Naive thymus-derived CD4-positive, alpha-beta T cell (primary cell): ENCODE measurements at places on chromosomes 16 and 17.
A peak's percentile ranks its signal among the peaks of the same experiment; 100 is the strongest.

DNA sequence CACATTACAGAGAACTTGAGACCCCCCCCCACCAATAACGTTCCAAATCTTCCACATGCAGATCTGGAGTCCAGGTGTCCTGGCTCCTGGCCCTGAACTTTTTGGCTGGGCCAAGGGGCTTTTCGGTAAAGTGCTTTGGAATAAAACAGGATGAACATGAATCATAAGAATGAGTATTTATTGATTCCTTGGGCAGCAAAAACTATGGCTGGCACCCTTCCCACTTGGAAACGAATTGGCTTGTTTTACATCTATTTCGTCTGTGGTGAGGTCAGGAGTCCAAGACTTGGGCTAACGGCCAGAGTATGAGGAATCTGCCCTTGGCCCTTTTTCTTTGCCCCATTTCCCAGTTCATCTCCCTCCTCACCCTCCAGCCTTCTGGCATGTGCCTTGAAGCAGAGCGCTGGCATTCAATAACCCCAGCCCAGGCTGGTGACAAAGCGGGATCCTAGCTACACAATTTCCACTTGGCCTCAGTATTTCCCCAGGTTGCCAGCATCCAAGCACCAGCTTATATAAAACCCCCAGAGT, 4.1 kb upstream of the UBTF start:
- DNase-seq: no peak

DNA sequence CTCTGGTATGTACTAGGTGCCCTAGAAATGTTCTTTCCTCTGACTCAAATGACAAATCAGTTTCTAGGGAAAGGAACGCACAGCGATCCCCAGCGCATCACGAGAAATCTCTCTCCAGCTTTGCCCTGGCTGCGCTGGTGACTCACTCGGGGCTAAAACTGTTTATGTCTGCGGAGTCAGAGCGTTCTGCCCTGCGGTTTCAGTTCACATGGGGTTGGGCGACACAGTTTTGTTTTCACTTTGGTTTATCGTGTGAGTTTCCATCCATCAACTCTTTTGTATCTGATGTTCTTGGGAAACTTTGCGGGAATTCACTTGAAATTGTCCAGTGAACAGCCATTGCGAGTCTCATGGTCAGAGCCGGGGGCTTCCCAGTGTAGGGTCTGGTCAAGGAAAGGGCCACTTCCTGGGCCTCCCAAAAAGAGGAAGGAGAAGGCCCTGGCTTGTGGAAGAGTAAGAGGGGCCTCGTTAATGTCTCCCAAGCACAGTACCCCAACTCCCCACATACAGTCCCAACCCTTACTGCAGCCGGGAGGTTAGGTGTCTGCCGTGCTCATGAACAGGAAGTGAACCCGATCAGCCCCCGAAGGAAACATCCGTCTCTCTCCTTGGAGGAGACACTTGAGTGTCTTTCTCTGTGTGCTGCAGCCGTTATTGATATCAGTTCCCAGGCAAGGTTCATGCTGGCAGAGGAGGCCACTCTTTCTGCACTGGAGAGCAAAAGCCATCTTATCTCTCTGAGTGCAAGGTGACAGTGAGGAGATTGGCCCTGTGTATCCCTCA, 643.2 kb downstream of the WWOX start:
- DNase-seq: peak; percentile 40

GRCh38 chr17:68353111-68353521, 61.8 kb downstream of the ARSG start:
- DNase-seq: peak; percentile 15

- DNase-seq: no peak
Measured at GRCh38 chr17:37098152-37098551, 149.4 kb downstream of the AATF start.
